ENCODE measurements at places on chromosomes 6 and 20. TPM values are rescaled to one million over a fixed set of nuclear protein-coding genes. Genes with fewer than 3 reads are reported as not detected.

COL19A1 gene
- not detected for total RNA-seq

BPIFB3 gene
- not detected for total RNA-seq

GPR6 gene
- total RNA-seq: not detected

STX11 gene
- total RNA-seq: 2.2 TPM

MAP1LC3A gene
- 16.6 TPM for total RNA-seq

PRPH2 gene
- not detected for total RNA-seq

L3MBTL1 gene
- 3.6 TPM for total RNA-seq

DEFB132 gene
- total RNA-seq: not detected

KDM1B gene
- total RNA-seq: 23.4 TPM

KCNG1 gene
- total RNA-seq: 148 TPM

ME1 gene
- total RNA-seq: 31.1 TPM

MLIP gene
- not detected for total RNA-seq

WFDC5 gene
- 2.4 TPM for total RNA-seq

JAG1 gene
- 205 TPM for total RNA-seq

NKAIN2 gene
- total RNA-seq: not detected

GJA1 gene
- 123 TPM for total RNA-seq

LTB gene
- total RNA-seq: not detected

SGK2 gene
- 1.4 TPM for total RNA-seq

STMN3 gene
- total RNA-seq: 0.85 TPM

SLC32A1 gene
- not detected for total RNA-seq

CRYBG1 gene
- total RNA-seq: 46.5 TPM

SMOC2 gene
- total RNA-seq: 1.1 TPM

CCN6 gene
- 0.72 TPM for total RNA-seq

NANP gene
- 5.1 TPM for total RNA-seq

ADTRP gene
- 12.8 TPM for total RNA-seq

FAM162B gene
- total RNA-seq: not detected

All from tracheal epithelial cell (primary cell).